ENCODE measurements at places on chromosomes 5 and 9.

- no peak for DNase-seq
These were observed 679 bp downstream of the SMC5 start for GRCh38 chr9:70259512-70259802.

GRCh38 chr9:82447343-82447742 is 458.8 kb downstream of the SPATA31D1 start:
- DNase-seq = no peak

DNA sequence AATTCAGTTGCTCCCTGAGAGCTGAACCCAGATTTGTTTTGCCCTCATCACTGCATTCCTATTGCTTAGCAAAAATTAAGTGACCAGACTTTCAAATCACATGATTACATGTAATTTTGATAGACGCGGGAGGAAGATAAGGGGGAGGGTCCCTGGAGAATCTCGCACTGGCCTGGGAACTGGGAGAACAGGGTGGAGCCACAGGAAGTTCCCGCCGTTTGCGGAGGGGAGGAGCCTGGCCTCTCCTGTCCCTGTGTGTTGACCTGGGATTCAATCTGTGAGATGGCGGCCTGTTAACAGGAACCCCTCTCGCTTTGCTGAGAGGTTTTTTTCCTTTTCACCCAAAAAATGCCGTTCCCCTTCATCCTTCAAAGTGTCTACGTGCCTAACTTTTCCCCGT is 142.9 kb upstream of the OR13F1 start:
- DNase-seq = no peak

GRCh38 chr9:5566054-5566618 is 55.8 kb downstream of the PDCD1LG2 start:
- DNase-seq = no peak

- no peak for DNase-seq
These were observed 2.7 kb upstream of the PCBD2 start for GRCh38 chr5:134902071-134902801.

DNA sequence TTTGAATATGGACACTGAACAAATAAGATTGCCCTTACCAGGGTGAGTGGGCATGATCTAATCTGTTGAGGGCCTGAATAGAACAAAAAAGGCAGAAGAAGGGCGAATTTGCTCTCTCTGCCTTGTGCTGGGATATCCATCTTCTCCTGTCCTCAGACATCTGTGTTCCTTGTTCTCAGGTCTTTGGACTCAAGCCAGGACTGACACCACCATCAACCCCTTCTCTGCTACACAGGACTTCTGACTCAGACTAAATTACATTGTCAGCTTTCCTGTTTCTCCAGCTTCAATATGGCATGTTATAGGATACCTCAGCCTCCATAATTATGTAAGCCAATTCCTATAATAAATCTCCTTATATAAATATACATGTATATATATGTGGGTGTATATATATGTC is 40.8 kb upstream of the SLCO6A1 start:
- no peak for DNase-seq

DNA sequence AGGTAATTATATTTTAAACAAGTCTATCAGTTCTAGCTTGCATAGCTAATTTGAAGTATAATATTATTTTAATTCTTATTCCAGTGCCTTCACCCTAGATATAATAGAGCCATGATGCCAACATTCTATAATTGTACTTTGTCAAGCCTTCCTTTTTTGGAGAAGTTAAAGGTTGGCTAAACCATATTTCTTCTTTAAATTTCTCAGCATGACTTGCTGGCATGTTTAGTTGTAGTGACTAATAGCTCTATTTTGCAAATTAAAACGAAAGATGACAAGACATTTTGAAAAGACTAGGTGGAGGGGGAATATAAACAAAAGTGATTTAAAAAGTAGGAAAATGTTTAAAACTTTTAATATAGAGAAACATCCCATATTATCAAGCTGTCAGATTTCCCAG is 400.7 kb downstream of the PSAT1 start:
- no peak for DNase-seq

DNA sequence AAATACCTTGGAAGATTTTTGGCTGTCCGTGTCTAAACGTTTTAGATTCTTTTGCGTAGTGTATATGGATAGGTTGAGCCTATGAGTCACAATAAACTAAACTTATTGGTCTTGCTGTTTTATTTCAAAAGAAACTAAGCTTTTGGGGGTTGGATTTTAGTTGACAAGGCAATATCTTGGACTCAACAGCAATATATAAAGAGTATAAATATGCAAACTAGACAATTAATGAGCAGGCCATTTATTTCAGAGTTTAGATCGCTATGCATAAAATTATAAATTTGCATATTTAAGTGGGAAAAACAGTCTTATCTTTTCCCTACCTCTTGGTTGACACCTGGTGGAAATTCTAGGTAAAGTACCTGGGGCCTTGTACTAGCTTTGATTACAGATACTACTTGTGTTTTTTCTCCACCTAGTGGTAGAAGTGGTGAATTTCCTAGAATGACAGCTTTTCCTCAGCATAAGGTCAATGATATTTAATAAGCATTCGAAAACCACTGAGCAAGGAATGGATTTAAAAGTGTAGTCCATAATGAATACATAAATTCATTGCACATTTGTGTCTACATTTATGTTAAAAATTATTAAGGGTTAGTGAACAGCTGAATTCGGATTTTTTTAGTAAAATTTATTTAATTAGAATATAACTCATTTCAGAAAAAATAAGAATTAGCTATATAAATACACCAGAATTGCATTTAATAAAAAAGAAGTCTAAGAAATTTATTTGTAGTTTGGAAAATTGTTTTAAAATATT is 1.7 kb upstream of the ARRDC3 start:
- no peak for DNase-seq

- DNase-seq = no peak
These were observed 98.6 kb downstream of the SLC1A3 start for GRCh38 chr5:36705055-36705454.

DNA sequence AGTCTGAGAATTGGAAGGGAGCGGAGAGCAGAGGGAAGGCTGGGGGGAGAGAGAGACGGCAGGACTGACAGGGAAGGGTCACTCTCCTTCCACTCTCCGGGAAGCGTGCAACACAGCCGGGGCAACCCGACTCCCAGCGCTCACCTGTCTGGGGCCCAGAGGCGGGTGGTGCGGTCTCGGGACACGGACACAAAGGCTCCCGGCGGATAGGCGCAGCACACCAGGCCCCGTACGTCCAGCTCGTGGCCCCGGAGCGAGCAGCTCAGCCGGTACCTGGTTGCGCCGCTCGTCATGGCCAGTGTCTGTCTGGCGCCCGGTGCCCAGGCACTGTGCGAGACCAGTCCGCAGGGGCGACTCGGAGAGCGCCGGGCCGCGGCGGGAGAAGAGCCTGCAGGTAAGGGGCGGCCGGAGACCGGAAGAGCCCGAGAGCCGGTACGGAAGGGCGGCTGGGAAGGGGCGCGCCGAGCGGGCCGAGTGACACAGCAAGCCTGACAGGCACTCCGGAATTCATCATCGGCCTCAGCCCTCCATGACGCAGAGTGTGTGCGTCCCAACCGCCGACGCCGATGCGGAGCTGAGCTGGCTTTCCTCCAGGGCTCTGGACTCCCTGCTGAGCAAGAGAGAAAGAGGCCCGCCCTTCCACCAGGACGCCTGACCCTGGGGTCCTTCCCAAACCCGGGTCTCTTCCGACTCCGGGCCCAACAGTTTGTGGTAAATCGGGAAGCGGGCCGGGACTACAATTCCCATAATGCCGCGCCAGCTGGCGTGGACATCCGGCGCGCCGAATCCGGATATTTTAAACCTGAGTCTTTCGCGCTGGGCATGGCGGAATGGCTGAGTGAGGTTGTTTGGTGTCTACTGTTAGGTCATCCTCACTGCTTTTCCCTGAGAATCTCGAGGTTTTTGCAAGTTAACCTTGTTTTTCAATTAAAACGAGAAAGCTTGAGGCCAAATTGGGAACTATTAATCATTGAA is at the start of gene PLAA:
Gene PLAA, minus strand, starts transcription at position 490 of the 975 bp plus-strand sequence. Its CDS starts 197 bp downstream, at position 293.
- peak; percentile 74 for DNase-seq

- DNase-seq = no peak
These were observed 77.7 kb downstream of the MEF2C start for GRCh38 chr5:88805151-88805784.

DNA sequence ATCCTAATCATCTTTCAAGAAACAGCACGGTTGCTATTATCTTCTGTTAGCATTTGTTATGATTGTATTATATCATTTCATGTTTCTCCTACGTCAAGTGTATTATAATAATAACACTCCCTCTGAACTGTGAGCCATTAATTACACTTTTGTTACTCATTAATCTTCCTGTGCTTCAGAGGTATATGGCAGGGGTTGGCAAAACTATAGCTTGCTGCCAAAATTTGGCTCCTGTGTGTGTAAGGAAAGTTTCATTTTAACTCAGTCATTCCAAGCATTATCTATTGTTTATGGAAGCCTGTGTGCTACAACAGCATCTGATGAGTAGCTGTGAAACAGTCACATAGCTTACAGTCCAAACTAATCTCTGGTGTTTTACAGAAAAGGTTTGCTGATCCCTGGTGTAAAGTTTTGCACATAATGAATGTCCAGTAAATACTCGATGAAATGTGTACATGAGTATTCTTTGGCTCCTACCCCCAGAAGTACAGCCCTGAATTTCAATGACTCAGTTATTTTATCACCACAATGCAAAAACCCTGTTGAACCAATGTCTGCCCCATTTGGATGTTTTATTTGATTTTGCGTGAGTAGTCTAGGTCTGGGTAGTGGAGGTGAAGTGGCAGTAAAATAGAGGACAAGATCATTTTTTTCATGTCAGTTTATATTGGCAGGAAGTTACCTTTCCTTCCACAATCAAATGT is 648.2 kb downstream of the MAT2B start:
- no peak for DNase-seq

DNA sequence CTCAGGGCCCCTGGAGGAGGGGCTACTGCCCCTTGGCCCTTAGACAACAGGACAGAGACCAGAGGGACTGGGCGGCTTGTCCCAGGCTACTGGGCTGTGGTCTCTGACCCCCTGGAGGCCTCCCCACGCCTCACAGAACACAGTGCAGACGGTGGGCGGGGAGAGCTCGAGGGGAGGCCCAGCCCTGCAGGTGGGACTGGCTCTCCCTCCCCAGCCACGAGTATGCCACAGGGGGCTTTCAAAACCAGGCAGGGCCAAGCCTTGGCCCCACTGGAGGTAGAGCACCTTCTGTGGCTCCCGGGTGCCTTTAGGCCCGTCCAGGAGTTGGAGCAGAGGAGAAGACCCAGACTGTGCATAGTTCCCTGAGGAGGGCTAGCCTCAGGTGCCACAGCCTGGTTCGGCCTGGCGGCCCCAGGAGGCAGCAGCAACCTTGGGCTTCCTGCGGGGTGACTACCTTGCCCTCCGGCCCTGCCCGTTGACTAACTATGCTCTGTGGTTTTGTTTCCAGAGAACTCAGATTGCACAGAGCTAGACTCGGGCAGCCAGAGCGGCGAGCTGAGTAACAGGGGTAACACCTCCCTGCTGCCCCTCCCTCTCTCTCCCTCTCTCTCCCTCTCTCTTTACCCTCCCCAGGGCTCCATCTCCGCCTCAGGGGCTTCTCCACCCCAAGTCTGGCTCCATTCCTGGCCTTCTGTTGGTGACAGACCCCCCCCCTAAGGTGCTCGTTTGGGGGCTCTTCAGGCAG is 15.5 kb downstream of the CARD19 start:
- no peak for DNase-seq

DNA sequence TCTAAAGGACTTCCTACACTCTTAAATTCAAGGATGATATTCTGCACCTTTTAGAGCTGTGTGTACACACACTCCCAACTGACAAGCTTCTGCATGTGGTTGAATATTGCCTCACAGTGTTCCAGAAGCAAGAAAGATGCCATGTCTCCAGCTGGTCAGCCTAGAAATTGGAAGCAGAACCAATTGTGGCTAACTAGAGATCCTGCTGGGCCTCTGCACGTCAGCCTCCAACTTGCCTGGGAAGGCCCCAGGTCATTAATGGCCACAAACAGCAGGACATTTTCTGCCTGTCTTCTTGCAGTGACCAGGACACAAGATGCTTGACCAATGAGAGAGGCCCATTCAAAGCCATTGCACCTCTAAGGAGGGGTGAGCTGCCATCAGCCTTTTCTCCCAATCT is 571.9 kb upstream of the BRINP1 start:
- no peak for DNase-seq

GRCh38 chr9:19020886-19021455 is 12.0 kb downstream of the SAXO1 start:
- DNase-seq = no peak

DNA sequence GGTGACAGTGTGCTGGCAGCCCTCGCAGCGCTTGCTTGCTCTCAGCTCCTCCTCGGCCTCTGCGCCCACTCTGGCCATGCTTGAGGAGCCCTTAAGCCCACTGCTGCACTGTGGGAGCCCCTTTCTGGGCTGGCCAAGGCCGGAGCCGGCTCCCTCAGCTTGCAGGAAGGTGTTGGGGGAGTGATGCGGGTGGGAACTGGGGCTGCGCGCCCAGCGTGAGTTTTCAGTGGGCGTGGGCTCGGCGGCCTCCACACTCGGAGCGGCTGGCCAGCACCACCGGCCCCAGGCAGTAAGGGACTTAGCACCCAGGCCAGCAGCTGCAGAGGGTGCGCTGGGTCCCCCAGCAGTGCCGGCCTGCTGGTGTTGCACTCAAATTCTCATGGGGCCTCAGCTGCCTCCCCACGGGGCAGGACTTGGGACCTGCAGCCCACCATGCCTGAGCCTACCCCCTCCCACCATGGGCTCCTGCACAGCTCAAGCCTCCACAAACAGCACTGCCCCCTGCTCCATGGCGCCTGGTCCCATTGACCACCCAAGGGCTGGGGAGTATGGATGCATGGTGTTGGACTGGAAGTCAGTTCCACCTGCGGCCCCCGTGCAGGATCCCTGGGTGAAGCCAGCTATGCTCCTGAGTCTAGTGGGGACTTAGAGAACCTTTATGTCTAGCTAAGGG is 223.1 kb upstream of the PTPRD start:
- no peak for DNase-seq

GRCh38 chr5:174843263-174844250 is 119.2 kb downstream of the MSX2 start:
- DNase-seq = no peak

DNA sequence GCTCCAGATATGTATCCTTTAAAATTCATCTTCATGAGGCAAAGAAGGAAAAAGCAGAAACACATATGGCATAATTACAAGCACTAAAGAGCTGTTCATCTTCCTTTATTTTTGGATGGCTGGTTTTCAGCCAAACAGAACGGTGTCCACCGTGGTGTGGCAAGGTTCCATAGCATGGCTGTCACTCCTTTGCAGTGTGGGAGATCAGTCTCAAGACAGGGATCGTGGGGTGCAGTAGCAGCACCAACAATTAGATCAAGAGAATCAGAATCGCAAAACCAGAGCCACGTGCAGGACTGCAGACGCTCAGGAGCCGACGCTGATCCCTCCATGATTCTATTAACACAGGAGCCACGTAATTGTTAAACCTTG is 79.5 kb downstream of the SEMA4D start:
- no peak for DNase-seq

DNA sequence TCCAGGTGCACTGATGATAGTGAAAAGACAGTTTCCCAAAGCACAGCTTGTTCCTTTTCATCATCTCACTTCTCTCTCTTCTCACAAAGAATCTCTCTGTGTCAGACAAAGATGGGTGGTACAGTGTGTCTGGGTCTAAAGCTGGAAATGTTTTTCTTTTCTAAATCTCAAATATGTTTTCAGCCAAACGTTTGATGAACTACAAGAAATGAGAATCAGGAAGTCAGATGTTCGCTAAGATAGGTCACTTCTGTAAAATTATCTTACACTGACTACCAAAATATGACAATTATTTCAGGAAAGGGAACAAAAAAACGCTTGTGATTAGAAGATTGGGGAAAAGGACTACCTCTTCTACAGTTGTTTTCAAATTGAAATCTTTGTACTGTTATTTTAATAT is 708.8 kb downstream of the PTPRD start:
- no peak for DNase-seq

- DNase-seq = no peak
These were observed 105.1 kb downstream of the PHF2 start for GRCh38 chr9:93681269-93682154.

- DNase-seq = no peak
These were observed 202.8 kb upstream of the KLF9 start for GRCh38 chr9:70617033-70617828.

All from activated CD4-positive, CD25-positive, alpha-beta regulatory T cell treated with anti-CD3 and anti-CD28 coated beads, Interleukin-2, amount 50 U/mL, for 16 hours (primary cell).